ENCODE measurements at places on chromosomes 6 and 20. TPM values are rescaled to one million over a fixed set of nuclear protein-coding genes. Genes with fewer than 3 reads are reported as not detected.

LIN28B gene
- total RNA-seq, result not detected

RPP21 gene
- total RNA-seq, result 34.9 TPM

C6orf163 gene
- total RNA-seq, result 2.7 TPM

HLA-DOB gene
- 0.38 TPM for total RNA-seq

NKX2-4 gene
- total RNA-seq, result not detected

ZC3H12D gene
- total RNA-seq, result 8.9 TPM

SLC22A2 gene
- total RNA-seq, result not detected
